Ecto neural progenitor cell (in vitro differentiated cells): ENCODE measurements at places on chromosomes 2 and 18.

GRCh38 chr2:202035941-202036372 is 2.3 kb downstream of the FZD7 start:
- peak; percentile 68 for DNase-seq

DNA sequence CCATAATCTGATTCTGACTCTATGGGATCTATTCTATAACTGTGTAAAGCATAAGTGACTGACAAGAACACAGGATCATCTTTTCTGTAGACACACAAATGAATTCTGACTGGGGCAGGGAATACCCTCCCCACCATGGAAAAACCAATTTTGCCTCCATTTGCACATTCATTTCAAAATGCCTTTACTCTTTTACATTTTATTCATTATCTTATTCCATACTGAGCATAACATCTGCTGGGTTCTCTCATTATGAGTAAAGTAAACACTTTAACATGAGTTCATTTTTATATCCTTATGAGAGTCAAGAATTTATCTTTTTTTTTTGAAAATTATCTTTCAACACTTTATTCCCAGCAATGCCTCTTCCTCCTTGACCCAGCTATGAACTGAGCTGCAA is 163.5 kb downstream of the RNF152 start:
- DNase-seq = no peak

DNA sequence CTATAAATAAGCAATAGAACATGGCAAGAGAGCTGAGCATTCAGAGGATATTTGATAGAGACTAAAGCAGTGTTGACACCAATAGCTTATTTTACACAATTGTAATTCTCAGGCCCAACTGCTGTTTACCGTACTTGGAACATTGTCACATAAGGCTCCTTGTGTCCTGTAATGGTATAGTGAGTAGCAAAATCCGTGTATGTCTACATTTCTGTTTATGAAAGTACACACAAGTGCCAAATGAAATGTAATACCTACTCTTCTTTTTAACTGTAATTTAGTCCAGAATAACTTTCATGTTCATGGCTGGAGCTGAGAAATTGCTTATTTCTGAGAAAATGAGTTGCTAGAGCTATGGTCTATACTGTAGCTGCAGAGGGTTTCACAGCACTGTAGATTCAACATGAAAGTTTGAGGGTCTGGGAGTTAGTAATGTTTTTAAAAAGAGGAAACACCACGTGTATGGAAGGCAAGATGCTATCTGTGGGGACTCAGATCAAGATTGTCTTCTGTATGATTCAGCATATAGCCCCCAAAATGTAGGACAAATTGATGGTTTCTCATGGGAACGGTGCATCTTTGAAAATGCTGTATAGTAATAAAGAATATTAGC is 110.2 kb upstream of the NOSTRIN start:
- no peak for DNase-seq

DNA sequence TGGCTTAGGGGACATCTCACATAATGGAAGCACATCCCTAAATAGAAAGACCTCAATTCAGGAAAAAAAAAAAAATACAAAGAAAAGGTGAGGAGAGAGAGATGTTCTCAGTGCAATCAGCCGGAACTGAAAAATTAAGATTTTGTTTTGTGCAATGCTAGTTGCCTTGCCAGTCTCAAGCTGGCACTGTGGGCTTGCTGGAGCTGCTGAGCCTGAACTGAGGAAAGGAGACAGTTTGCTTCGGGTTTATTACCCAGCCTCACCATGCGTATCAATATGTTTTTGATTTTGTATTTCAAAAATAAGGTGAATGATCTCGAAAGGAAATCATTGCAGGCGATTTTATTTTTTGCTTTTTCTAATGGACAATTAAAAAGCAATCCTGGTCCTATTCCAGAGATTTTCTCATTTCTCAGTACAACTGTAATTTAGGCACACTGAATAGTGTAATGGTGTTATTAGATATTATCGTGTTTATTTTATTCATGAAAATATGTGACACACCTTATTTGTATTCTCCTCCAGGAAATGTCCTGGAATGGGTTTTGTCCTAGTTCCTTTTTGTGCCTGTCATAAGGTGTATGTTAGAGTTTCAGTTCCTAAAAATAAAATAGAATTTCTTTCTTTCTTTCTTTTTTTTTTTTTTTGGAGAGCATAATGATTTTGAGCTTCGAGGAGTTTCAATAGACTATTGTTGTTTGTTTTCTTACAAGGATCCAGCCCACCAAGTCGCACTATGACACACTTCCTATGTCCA is 72.8 kb upstream of the ZEB2 start:
- no peak for DNase-seq

DNA sequence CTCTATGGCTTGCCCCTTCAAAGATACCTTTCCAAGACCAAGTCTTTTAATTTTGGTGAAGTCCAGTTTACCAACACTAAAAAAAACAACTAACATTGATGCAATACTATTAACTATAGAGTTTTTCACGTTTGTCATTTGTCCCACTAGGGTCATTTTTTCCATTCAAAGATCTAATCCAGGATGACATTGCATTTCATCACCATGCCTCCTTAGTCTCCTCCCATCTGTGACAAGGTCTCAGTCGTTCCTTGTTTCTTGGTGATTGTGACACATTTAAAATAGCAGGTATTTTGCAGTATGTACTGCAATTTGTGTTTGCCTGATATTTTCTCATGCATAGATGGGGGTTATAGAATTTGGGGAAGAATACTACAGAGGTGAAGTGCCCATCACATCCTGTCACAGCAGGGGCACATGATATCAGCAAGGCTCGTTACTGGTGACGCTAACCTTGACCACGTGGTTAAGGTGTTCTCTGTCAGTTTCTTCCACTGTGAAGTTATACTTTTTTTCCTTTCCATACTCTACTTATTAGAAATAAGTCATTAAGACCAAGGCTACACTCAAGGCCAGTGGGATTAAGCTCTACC is 799.2 kb upstream of the RAB6C start:
- no peak for DNase-seq

DNA sequence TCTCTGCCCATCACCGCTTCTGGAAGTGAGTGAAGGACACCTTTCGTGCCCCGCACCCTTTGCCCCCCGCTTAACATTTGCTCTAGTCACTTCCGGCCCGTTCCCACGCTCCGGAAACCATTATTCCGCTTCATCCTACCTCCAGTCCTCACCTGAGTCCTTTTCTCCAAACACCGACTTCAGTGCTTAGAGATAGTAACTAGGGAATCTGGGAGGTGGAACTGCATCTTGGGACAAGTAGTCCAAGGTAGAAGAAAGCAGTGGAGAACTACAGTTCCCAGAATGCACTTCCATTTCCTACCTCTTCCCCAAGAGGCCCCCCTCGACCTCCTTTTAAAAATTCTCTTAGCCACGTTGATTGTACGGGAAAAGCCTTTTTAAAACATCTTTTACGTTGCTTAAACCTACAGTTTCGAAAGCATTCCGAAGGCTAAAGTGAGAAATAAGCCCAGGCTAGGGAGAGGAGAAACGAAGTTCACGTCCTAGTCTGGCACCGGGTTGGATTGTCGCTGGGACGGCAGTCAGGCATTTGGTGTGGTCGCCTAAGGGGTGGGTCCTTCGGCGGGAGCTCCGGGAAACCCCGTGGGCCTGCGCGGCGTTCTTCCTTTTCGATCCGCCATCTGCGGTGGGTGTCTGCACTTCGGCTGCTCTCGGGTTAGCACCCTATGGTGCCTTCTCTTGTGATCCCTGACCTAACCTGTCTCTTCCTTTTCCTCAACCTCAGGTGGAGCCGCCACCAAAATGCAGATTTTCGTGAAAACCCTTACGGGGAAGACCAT is at the start of the genes CLHC1 and RPS27A:
CLHC1 (minus strand) TSS at position 210 of the 779 bp plus-strand sequence. CDS start 9,882 bp downstream, outside the sequence.
RPS27A (plus strand) TSS at position 605 of the 779 bp plus-strand sequence; CDS start at position 742, 137 bp downstream.
- DNase-seq = peak; percentile 93

DNA sequence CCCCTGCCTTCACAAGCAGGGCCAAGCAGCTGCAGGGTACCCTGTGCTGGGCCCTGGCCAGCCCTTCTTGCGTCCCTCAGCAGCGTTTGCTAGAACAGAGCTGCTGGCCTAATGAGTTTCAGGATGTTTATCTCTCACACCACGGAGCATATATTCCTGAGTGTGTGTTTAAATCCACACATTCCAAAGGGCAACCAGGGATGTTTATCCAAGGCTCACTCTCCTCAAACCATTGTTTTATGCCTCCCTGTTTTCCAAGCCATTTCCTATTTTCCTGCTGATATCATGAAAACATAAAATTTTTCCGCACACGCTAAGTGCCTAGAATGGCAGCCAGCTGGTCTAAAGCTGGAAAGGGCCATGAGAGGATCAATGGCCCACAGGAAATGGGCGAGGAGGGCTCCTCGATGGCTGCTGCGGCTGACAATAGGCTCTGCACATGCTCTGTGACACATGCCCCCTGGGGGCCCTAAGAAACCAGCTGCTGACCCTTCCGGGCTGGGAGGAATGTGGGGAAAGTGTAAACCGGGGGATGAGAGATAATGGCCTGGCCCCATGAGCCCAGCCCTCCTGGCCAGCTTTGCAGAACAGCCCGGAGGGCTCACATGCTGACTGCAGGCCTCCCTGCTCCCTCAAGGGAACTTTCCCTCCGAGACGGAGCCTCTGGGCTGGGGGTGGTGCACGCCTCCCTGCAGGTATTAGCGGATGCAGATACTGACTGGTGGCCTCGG is 194.0 kb downstream of the NDUFA10 start:
- DNase-seq = peak; percentile 58

- peak; percentile 67 for DNase-seq
Measured at GRCh38 chr2:222320436-222321395, 21.9 kb upstream of the PAX3 start.

- no peak for DNase-seq
Measured at GRCh38 chr2:228699888-228700287, 518.4 kb upstream of the SPHKAP start.

- no peak for DNase-seq
Measured at GRCh38 chr2:175449616-175450015, 268.1 kb upstream of the ATP5MC3 start.

DNA sequence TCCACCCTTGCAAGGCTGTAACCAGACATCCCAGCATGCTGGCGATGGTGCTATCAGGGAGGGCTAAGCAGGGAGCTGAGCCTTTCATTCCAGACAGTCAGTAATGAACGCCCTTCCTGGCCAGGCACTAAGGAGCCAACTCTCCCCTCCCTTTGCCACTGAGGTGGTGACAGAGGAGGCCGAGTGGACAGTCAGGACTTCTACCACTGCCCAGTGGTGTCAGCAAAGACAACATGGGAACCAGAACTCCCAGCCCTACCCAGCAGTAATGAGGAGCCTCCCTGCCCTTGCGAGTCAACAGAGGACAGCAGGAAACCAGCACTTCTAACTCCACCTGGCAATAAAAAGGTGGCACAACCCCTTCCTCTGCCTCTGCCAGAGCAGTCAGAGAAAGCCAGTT is 68.6 kb downstream of the ZAP70 start:
- DNase-seq = no peak

- no peak for DNase-seq
Measured at GRCh38 chr2:50098242-50098641, 933.7 kb downstream of the NRXN1 start.

GRCh38 chr18:46407486-46408166 is 249.4 kb downstream of the LOXHD1 start:
- no peak for DNase-seq

DNA sequence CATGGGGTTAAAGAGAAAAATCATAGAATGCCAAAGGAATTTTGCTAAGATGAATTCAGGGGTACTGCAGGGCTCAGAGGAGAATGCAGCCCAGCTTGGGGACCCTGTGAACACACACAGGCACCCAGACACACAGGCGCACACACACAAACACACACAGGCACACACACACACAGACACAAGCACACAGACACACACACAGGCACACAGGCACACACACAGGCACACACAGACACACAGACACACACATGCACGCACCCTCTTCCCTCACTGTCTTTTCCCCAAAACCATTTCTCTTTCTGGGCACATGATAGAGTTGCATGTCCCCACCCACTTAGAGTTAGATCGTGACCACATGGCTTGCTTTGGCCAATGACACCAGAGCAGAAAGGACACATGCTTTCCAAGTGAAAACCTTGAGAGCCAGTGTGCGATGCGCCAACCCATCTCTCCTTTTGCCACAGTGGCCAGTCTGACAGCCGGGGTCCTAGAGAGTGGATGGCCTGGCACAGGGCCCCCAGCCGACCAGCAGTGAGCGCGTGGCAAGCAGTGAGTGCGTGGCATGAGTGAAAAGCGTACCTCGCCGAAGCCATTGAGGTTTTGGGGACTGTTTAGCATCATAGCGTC is 163.3 kb downstream of the KLHL29 start:
- no peak for DNase-seq

- no peak for DNase-seq
Measured at GRCh38 chr18:6722690-6723089, 6.8 kb upstream of the ARHGAP28 start.

DNA sequence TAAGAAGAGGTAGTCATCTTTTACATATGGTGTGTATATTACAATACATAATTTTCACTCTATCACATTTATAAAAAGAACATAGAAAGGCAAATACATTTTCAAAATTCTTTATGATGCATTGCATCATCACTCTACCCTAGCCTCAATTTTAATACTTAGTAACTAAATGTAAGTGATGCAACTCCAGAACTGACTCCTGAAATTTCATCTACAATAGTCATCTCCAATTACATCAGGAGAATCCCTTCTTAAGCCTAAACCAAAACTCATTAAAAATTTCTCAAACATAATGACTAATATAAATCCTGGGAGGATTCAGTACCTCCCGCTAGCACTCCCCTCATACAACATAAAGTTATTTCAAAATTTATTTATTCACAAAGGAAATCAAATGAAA is 15.9 kb downstream of the TMX3 start:
- DNase-seq = no peak

DNA sequence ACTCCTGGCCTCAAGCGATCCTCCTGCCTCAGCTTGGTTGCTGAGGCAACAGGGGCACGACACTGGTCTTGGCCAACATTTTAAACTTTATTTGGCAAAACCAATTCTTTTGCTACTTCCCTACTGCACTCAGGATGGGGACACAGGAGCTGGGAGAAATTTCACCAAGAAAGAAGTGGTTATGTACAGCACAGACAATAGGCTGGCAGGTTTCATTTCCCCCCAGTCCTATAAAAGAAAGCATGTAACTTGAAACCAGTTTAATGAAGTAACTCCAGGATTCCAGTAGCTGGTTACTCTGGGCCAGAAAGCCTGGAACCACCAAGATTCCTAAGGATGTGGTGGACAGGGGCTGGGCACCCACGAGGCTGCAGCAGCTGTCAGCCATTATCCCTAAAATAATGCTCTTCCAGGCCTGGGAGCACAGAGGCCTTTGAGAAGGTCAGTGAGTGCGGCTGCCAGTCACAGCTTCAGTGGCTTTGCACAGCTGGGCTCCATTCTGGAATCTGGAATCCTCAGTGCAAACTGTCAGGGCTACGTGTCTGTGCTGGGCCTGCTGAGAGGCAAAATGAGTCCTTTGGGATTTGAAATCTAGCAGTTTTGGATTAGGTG is 142.3 kb upstream of the ITGA6 start:
- DNase-seq = peak; percentile 84

- no peak for DNase-seq
Measured at GRCh38 chr2:45540942-45541341, 70.1 kb downstream of the SRBD1 start.

GRCh38 chr2:95109260-95109659 is 12.3 kb downstream of the MRPS5 start:
- DNase-seq = no peak

GRCh38 chr2:225994748-225995405 is 595.4 kb downstream of the NYAP2 start:
- DNase-seq = no peak

GRCh38 chr18:10705786-10706185 is 180.0 kb downstream of the NAPG start:
- DNase-seq = no peak

- DNase-seq = peak; percentile 56
Measured at GRCh38 chr2:127479866-127480743, 46.2 kb downstream of the IWS1 start.
